ENCODE measurements at places on chromosomes 7 and 10. TPM values are rescaled to one million over a fixed set of nuclear protein-coding genes. Genes with fewer than 3 reads are reported as not detected.

DNA sequence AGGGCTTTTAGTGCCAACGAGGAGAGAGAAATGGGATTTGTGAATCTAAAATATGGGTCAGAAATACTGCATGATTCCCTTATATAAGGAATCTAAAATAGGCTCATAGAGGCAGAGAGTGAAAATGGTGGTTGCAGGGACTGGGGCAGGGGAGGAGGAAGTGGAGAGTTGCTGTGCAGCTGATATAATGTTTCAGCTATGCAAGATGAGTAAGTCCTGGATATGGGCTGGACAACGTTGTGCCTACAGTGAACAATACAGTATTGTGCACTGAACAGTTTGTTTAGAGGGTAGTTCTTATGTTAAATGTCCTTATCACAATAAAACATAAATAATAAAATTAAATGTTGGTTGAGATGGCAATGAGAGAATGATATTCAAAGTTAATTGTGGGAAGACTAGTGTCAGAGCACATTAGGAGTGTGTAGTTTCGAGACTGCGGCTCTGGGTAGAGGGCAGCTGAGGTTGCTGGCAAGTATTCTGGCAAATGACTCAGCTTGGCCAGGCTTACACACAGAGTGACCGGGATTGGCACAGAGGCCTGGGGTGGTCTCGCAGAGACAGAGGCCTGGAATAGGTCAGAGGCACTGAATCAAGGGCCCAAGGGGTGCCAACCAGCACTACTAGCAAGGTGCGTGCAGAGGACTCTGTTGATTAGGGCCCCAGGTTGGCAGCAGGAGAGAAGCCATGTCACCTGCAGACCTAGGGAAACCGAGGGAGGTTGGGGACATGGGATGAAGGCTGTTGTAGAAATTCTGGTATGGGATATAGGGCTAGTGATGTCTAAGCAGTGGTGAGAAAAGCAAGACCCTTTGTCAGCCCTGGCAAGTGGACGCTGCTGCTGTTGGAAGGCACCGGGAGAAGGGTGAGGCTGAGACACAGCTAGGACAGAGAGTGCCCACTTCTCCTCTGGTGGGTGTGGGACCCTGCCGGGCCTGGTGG is 2.8 kb upstream of the DEPP1 start:
- peak; percentile 39 for DNase-seq
- H3K27ac ChIP-seq = no peak overlapping the region
- H3K27me3 ChIP-seq = no peaks in the 10 kb centered on the region
- H3K4me3 ChIP-seq = no peak overlapping the region

- no peaks in the 10 kb centered on the region for H3K27me3 ChIP-seq
- no peak for DNase-seq
- no peaks in the 10 kb centered on the region for H3K36me3 ChIP-seq
- no peak overlapping the region for H3K4me3 ChIP-seq
- H3K4me1 ChIP-seq = no peaks in the 10 kb centered on the region
These were observed 39.5 kb downstream of the ADK start for GRCh38 chr10:74190494-74190893.

DNA sequence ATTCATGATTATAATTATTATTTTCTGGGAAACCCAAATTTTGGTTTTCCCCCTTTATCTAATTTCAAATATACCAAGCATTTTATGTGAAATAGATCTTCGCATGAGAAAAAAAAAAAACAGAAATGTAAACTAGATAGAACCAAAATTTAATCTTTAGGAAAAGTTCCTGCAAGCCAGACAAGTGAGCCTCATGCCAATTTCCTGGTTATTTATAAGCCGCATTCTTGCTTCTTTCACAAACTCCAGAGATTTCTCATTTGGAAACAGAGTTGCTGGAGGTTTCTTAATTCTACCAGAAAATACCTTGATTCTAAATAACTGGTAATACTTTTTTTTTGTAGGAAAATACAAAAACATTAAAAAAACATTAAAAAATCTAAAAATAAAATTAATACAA is 690.4 kb upstream of the IGFBP3 start:
- H3K27me3 ChIP-seq = peaks cover 2% of the 10 kb centered on the region
- no peak for DNase-seq
- H3K27ac ChIP-seq = no peak overlapping the region
- H3K4me1 ChIP-seq = no peaks in the 10 kb centered on the region

- peaks cover 7% of the 10 kb centered on the region for H3K4me1 ChIP-seq
- no peak for DNase-seq
- no peak overlapping the region for H3K4me3 ChIP-seq
- H3K27ac ChIP-seq = no peak overlapping the region
- H3K27me3 ChIP-seq = no peaks in the 10 kb centered on the region
- H3K36me3 ChIP-seq = no peaks in the 10 kb centered on the region
These were observed 47.8 kb downstream of the HERPUD2 start for GRCh38 chr7:35647171-35647574.

GRCh38 chr7:130396109-130396508 is 15.8 kb downstream of the CPA1 start:
- H3K27me3 ChIP-seq = no peaks in the 10 kb centered on the region
- H3K36me3 ChIP-seq = no peaks in the 10 kb centered on the region
- DNase-seq = no peak

GRCh38 chr7:69845721-69846495 is 247.6 kb downstream of the AUTS2 start:
- no peaks in the 10 kb centered on the region for H3K27me3 ChIP-seq
- no peak overlapping the region for H3K4me3 ChIP-seq
- H3K36me3 ChIP-seq = no peaks in the 10 kb centered on the region
- peaks cover 5% of the 10 kb centered on the region for H3K4me1 ChIP-seq

DNA sequence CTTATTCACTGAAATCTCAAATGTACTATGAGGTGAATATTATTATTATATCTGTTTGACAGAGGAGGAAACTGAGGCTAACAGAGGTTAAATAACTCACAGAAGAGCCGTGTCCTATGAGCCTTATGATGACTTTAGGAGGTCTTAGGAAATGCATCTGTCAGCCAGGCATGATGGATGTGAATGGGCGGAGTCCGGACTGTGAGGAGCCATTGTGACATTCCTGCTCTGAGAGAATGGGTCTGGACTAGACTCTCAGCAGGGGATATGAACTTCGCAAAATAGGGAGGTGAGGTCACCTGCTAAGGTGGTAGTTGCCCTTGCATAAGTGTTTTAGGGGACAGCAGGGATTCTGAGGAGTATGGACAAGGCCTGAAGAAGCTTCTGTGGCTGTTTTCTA is 153.6 kb downstream of the TMEM178B start:
- H3K36me3 ChIP-seq = no peaks in the 10 kb centered on the region
- no peak overlapping the region for H3K27ac ChIP-seq
- H3K4me1 ChIP-seq = no peaks in the 10 kb centered on the region
- no peak for DNase-seq

DNA sequence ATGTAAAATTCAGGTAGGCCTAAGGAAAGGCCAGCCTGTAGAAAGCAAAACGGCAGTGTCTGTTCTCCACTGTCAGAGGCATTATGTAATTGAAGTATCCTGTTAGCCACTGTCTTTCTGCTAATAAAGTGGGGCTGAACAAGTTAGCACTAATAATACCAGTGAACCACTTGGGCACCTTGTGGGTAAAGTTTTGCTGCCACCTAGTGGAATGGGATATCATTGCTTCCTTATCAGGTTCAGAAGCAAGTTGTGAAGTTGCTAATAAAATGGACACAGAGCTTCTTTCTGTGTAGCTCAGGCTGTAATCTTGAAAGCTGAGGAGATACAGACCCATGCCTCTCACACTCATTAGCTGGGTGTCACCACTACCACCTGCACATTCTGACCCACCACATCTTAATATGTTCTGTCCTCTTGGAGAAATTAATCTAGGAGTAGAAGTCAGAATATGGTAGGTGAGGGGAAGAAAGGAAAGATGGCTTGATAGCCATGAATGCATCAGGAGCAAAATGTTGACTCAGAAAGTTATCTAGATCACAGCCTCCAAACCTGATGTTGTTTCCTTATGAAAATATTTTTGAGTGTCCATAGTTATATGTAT is 175.1 kb downstream of the SEPTIN7 start:
- H3K4me3 ChIP-seq = no peak overlapping the region
- no peak for DNase-seq
- no peak overlapping the region for H3K27ac ChIP-seq

DNA sequence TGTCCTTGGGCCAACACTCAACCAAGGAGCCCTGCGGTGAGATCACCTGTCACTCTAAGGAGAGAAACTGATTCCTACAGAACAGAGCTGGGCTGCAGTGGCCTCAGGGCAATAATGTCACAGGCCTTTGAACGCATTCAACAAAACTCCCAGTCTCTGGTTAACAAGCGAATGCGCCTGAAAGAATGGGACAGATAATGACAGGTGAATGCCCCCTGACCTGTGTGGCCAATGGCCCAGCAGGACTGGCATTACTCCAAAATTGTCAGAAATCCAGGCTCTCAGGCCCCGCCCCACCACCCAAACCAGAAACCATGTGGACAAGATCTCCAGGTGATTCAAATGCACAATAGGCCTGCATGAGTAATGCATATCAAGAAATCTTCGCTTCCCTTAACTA is 277.7 kb upstream of the KLF6 start:
- no peak for DNase-seq
- H3K4me3 ChIP-seq = no peak overlapping the region
- no peak overlapping the region for H3K27ac ChIP-seq
- no peaks in the 10 kb centered on the region for H3K36me3 ChIP-seq

FFAR4 gene
- polyA plus RNA-seq = not detected

ACBD7 gene
- polyA plus RNA-seq = 0.55 TPM

CFTR gene
- not detected for polyA plus RNA-seq

All from ovary (tissue), 10 donors.